Stimulated activated CD8-positive, alpha-beta memory T cell treated with anti-CD3 and anti-CD28 coated beads, Interleukin-4, amount 100 ng/mL, for 4 hours (primary cell): ENCODE measurements at places on chromosomes 5 and 9.

- no peak for DNase-seq
Measured at GRCh38 chr5:145699846-145700245, 135.3 kb downstream of the PRELID2 start.

DNA sequence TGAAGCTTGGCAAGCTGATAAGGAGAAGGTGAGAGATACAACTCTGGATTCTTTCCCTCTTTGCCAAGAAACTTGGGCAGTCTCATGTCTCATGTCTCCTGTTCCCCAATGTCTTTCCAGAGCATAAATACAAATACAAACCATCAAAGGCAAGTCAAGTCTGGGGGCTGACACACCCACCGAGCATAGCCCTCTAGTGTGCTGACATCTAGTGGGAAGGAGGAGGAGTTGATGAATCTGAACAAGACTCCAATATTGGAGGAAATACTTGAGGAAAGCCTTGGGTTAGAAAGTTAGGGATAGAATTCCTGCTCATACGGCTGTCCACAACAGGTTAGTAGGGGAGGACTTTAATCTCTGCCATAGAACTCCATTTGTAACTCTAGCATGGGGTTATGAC is 8.6 kb downstream of the MLANA start:
- DNase-seq: no peak

- DNase-seq: no peak
Measured at GRCh38 chr9:137813167-137813566, 64.4 kb upstream of the CACNA1B start.

GRCh38 chr5:37851305-37851704 is 11.5 kb upstream of the GDNF start:
- DNase-seq: no peak

GRCh38 chr9:113186137-113186755 is 34.8 kb downstream of the FKBP15 start:
- DNase-seq: no peak
